Calu3 (cell line): ENCODE measurements at places on chromosomes 13 and 19. TPM values are rescaled to one million over a fixed set of nuclear protein-coding genes. Genes with fewer than 3 reads are reported as not detected.
A peak's percentile ranks its signal among the peaks of the same experiment; 100 is the strongest.

- H3K36me3 ChIP-seq, result peaks cover 3% of the 10 kb centered on the region
- DNase-seq, result no peak
Measured at GRCh38 chr13:112198396-112199010, 131.6 kb downstream of the SOX1 start.

DNA sequence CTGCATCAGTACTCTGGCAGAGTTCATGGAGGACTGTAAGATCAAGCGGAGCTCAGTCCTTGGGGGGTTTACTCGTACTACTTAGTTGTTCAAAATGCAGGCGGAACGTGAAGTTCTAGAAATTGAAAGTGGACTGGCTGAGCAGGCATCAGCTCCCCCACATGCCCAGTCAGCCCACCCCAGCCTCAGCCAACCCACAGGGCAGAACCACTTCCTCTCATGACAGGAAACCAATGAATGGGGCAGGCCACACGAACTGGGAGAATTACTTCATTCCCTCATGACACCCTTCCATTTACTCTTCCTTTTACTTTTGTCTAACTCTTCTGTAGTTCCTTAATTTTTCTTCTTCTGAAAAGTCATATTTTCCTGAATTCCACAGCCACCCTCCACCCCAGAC lies 71.9 kb downstream of the FLT1 start:
- H3K27ac ChIP-seq, result no peak overlapping the region
- no peak for DNase-seq
- H3K4me1 ChIP-seq, result no peaks in the 10 kb centered on the region
- no peak overlapping the region for H3K4me3 ChIP-seq

DNA sequence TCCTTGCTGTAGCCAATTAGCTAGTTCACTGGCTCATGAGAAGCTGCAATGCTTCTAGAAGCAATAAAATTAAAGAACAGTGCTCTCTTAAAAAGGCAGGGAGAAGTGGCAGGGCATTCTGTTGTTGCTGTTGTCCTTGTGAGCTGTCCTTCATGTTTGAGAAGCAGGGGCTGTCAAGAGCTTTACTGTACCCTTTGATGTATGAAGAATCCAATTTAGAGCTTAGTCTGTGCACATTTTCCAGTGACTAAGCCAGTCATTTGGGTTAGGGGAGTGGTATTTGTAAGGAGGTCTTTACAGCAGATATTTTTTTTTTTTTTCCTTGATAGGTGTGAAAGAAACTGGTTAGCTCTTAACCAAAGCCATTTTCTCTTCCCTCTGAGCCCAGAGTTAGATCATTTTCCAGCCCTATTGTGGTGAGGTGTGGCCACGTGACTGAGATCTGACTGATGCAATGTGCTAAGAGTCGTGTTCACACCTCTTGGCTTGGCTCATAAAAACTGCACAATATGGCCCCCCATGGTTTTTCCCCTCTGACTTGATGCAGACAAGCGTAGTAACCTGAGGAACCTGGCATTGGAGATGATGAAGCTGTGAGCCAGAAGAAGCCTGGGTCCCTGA lies 309.6 kb upstream of the TMTC4 start:
- no peak overlapping the region for H3K27ac ChIP-seq
- peaks cover 23% of the 10 kb centered on the region for H3K27me3 ChIP-seq
- H3K4me1 ChIP-seq, result no peaks in the 10 kb centered on the region
- H3K4me3 ChIP-seq, result no peak overlapping the region
- DNase-seq, result no peak

- no peaks in the 10 kb centered on the region for H3K36me3 ChIP-seq
- no peak for DNase-seq
- H3K27ac ChIP-seq, result no peak overlapping the region
- H3K27me3 ChIP-seq, result no peaks in the 10 kb centered on the region
Measured at GRCh38 chr19:51811344-51811743, 16.4 kb downstream of the FPR3 start.

DNA sequence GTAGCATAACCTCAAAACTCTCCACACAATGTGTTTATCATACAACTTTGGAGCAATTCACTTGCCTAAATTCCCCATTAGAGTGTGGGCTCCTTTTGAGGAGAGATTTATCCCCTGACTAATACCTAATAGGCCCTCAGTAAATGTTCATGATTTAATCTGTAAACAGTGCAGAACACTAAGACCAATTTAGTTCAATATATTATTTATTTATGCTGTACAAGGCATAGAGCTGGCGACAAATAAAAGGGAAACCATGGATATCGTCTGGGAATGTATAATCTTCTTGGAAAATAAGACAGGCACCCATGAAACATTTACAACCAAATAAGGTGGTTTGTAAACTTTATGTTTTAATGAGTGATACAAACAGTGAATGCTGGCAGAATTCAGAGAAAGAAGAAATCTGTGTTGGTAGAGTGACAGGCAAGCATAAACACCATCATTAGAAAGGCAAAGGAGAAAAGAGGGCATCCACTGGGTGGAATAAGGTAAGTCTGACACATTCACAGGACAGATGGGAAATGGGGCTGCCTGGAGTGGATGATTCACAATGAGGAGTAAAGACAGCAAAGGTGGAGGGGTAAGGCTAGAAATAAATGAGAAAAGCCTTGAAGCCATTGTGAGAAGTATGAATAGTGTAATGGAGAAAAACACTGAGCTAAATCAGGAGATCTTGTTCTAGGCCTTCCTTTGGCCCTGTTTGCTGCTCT lies 106.1 kb upstream of the MIR17HG start:
- H3K27me3 ChIP-seq, result no peaks in the 10 kb centered on the region
- no peaks in the 10 kb centered on the region for H3K4me1 ChIP-seq
- H3K27ac ChIP-seq, result no peak overlapping the region
- no peak overlapping the region for H3K4me3 ChIP-seq
- peaks cover 4% of the 10 kb centered on the region for H3K36me3 ChIP-seq

- no peak overlapping the region for H3K4me3 ChIP-seq
- no peak overlapping the region for H3K27ac ChIP-seq
- H3K4me1 ChIP-seq, result no peaks in the 10 kb centered on the region
Measured at GRCh38 chr19:52621376-52621775, 16.8 kb downstream of the ZNF83 start.

DNA sequence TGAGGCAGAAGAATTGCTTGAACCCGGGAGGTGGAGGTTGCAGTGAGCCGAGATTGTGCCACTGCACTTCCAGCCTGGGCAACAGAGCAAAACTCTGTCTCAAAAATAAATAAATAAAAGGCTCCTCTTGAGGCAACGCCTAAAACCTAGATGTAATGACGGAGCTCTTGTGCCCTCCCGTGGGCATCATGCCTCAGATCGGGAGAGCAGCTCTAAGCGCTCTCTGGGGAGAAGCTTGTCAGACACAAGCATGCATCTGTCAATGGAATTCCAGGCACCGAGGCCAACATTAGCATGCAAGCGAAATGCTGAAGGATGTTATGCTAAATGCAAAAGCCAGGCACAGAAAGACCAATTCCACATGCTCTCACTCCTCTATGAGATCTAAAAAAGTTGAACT lies 45.6 kb upstream of the MRI1 start:
- H3K27ac ChIP-seq, result no peak overlapping the region
- no peaks in the 10 kb centered on the region for H3K27me3 ChIP-seq
- H3K4me1 ChIP-seq, result no peaks in the 10 kb centered on the region
- peak; percentile 54 for DNase-seq

GRCh38 chr19:16882146-16882545 lies 6.7 kb upstream of the F2RL3 start:
- no peak overlapping the region for H3K27ac ChIP-seq
- no peaks in the 10 kb centered on the region for H3K27me3 ChIP-seq
- no peaks in the 10 kb centered on the region for H3K4me1 ChIP-seq
- H3K4me3 ChIP-seq, result no peak overlapping the region
- peaks cover 27% of the 10 kb centered on the region for H3K36me3 ChIP-seq
- no peak for DNase-seq

DNA sequence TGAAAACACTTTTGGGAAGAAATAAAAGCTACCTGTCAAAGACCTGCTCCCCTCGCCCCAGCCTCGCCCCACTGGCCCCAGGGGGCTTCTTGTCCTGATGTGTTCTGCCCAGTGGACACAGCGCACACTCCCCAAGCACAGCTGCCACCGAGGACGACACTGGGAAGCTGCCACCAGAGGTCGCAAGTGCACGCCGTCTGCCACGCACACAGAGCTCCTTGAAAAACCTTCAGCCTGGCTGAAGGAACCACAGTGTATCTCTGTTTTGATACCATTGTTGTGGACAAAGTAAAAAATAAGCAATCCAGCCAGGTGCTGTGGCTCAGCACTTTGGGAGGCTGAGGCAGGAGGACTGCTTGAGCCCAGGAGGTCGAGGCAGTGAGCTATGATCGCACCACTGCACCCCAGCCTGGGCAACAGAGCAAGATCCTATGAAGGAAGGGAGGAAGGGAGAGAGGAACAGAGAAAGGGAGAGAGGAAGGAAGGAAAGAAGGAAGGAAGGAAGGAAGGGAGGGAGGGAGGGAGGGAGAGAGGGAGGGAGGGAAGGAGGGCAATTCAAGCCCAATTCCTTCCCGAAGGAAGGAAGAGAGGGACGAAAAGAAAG lies 57.3 kb downstream of the CEBPG start:
- no peaks in the 10 kb centered on the region for H3K36me3 ChIP-seq
- no peaks in the 10 kb centered on the region for H3K4me1 ChIP-seq
- H3K27me3 ChIP-seq, result peaks cover 25% of the 10 kb centered on the region
- peak; percentile 86 for DNase-seq

- H3K27me3 ChIP-seq, result no peaks in the 10 kb centered on the region
- H3K27ac ChIP-seq, result no peak overlapping the region
- H3K4me3 ChIP-seq, result no peak overlapping the region
- no peaks in the 10 kb centered on the region for H3K36me3 ChIP-seq
- DNase-seq, result no peak
Measured at GRCh38 chr13:38624822-38625221, 62.1 kb upstream of the FREM2 start.

- no peaks in the 10 kb centered on the region for H3K36me3 ChIP-seq
- DNase-seq, result no peak
- peaks cover 32% of the 10 kb centered on the region for H3K27me3 ChIP-seq
- no peak overlapping the region for H3K27ac ChIP-seq
Measured at GRCh38 chr19:33332248-33332647, 29.9 kb upstream of the CEBPA start.

DNA sequence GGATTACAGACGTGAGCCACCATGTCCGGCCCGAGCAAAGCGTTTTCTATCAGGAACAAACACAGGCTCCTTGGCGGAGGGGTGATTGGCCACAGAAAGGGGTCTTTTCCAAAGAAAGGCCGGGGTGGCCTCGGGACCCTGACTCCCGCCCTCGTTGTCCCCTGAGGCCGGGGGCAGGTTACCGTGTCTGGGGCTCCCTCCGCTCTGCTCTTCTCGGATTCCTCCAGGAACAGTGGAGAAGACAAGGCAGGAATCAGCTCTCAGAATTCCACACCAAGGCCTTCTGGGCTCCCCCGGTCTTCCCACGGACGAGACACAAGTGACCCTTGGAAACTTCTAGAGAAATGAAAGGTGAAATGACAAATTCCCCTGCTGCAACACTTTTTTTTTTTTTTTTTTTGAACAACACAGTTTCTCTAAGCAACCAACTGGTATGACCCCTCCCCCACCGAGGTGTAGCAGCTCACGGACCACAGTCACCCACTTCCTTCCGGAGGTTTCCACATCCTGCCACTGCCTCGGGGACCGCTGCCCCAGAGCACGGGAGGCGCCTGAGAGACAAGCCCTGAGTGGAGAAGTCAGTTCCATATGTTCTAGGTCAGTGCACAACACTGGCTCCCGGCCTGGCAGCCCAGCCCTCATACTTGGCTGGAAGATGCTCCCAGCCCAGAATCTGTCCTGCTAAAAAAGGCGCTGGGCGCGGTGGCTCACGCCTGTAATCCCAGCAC lies 11.0 kb downstream of the MOB3A start:
- H3K27me3 ChIP-seq, result no peaks in the 10 kb centered on the region
- no peak overlapping the region for H3K27ac ChIP-seq
- peaks cover 8% of the 10 kb centered on the region for H3K4me1 ChIP-seq
- no peak overlapping the region for H3K4me3 ChIP-seq

The IGFL2 gene
- not detected in 2 replicates for total RNA-seq

The DNAAF3 gene
- total RNA-seq, result 10.3 and 13.1 TPM in 2 replicates

The ANGPTL8 gene
- total RNA-seq, result not detected in 2 replicates

The TMEM59L gene
- 0.71 TPM in 1 of 2 replicates, not detected in the other for total RNA-seq

The ZNF729 gene
- total RNA-seq, result not detected in 2 replicates
